Panc1 (cell line): ENCODE measurements at places on chromosomes 1 and 21. TPM values are rescaled to one million over a fixed set of nuclear protein-coding genes. Genes with fewer than 3 reads are reported as not detected.

The MFAP2 gene
- total RNA-seq, result 12.9 TPM

DNA sequence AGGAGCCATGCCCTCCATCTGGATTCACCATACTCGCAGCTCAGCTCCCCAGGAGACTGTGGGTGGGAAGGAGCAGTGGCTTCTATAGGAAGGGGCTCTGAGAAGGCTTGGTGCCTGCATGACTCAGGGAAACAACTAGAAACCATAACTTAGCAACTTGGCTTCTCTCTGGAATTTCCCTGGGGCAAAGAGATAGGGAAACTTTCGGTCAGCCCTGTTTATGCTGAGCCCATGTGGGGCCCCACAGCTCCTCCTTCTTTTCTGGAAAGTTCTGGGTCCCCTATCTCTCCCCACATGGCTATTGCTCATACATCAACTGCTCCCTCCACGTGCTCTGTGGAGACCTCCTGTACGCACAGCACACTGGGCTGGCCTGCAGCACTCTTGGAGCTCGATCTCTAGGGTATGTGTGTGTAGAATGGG, 39.3 kb downstream of the PLEKHA6 start:
- DNase-seq, result no peak

The HPCA gene
- 1.2 TPM for total RNA-seq

DNA sequence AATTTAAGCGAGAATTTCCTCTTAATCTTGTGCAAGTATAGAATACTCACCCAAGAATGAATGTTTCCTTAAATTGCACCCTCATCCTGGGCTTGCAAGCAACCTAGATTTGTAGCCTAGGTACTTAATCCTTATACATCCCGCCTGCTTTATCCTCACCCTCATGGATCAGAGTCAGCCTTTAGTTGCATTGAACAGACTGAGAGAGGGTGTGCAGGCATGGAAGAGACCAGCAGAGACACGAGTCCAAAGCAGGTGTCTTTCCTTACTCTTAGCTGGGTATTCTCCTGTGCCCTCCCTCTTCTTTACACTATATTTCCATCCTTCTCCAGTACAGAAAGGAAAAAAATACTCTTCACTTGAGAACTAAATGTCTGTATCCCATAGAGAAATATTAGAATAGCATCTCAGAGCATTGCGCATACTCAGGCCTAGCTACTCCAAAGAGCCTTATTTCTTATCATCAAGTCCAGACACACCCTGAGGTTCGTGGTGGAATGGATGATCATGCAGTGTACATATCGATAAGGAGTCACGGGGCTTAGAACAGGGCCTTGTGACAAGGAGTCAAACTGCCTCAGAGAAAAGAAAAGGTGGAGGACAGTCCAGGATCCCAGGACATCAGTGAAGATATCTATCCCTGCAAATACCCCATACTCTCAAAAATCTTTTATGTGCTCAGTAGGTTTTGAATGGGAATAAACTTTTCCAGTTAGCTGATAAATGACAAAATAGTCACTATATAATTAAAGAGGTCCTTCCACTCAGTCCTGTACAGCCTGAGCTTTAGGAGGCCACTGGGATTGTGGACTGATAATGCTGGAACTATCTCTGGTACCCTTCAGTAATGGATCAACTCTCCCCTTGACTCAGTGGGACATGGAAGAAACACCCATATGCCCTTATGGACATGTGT, 297.9 kb downstream of the GRIK1 start:
- DNase-seq, result no peak

- no peak for DNase-seq
Measured at GRCh38 chr1:87972811-87973210, 644.1 kb downstream of the LMO4 start.

- no peak for DNase-seq
Measured at GRCh38 chr1:110673197-110673701, 1.5 kb downstream of the KCNA3 start.

DNA sequence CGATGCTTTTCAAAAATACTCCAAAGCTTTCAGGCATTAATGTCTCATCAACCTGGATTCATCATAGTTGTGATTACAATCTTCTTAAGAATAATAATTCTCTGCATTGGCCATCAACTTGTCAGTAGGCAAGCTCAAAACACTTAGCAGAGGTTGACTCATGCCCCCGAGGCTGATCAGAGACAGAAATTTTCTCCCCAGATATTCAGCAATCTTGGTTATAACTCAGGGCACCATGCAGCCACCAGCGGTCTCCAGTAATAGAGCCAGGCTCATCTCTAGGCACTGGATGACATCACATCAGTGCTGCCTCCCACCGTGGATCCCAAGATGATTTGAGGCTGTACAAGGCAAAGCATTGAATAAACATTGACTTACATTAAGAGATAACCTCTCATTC, 14.3 kb upstream of the IFFO2 start:
- DNase-seq, result no peak

DNA sequence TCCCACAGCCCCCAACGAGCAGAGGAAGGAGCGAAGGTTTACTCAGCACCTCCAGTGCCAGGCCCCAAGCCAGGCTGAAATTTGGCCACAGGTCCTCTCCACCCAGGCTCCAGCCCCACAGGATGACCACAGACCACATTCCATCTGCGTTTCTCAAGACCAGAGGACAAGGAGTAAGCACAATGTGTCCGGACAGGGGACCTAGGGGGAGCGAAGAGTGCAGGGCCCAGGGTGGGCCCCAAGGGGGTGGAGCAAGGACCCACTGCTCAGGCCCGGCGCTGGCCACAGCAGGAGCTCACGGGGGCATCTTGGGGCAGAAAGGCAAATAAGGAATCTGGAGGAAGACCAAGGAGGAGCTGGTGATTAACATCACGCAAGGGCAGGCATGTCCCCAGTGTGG, 100.5 kb downstream of the NPHP4 start:
- DNase-seq, result no peak

The VSIG8 gene
- total RNA-seq, result not detected

The ZC3H11A gene
- 69.6 TPM for total RNA-seq

DNA sequence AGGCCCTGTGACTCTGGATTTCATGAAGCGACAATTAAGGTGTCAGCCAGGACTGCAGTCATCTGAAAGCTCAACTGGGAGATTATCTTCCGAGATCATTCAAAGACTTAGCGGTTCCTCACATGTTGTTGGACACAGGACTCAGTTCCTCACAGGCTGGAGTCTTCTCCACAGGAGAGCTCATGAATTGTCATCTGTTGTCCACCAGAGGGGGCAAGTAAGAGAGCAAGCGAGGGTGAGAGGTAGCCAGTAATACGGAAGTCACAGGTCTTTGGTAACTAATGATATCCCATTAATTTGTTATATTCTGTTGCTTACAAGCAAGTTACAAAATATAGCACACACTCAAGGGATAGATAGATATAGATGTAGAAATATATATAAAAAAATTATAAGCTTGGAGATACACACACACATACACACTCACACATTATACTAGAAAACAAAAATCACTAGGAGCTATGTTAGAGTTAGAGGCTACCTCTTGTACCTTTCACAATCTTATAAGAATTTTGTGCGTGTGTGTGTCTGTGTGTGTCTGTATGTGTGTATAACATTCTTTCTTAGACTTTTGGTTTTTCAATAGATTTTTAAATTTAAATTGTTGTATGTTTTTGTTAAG, 1695.3 kb downstream of the BRINP3 start:
- DNase-seq, result peak; percentile 12

DNA sequence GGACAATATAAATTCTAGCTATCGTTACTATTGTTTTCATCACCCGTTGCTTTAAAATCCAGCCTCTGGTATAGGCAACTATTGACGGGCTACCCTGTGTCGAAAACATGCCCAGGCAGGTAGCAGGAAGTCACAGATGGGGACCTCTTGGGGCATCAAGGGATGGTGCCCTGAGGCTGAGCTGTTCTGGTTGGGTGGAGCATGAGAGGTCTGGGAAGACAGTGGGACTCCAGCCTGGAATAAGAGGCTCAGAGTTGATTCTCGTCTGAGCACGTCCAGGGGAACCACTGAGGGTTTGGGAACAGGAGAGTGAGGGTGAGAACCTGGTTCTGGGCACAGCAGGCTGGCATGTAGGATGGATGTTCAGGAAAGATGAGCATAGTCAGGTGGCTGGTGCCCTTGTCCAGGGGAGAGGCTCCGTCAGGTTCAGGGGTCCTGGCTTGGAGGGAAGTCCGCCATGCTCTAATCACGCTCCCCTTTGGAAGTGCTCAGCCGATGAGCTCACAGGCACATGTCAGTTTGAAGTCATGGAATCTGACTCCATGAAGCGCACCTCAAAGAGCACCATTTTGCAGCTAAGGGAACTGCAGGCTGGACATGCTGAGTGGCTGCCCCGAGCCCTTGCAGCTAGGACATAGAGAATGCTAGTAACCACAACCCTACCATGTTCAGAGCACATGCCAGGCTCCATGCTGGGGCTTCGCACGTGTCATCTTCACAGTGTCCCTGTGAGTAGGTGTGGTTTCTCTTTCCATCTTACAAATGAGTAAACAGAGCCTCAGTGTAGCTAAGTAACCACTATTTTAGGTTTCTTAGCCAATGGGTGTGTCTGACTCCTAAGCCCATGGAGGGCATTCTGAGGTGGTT, 21.0 kb downstream of the PCSK9 start:
- DNase-seq, result no peak

- DNase-seq, result no peak
Measured at GRCh38 chr1:35390600-35391494, 122.3 kb downstream of the ZMYM4 start.

DNA sequence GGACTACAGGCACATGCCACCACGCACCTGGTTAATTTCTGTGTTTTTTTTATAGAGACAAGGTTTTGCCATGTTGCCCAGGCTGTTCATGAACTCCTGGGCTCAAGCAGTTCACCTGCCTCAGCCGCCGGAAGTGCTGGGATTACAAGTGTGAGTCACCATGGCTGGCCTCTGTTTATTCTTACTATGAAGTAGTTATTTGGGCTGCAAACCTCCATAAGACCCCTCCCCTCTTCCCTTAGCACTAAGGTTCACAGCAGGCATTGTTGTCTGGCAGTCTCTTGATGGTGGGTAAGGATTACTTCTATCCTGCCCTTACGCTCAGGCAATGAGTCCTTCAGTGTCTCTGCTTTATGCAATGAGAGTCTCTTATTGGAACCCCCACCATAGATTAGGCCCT, 51.8 kb downstream of the ANGPTL1 start:
- DNase-seq, result no peak

The C1orf87 gene
- not detected for total RNA-seq

- DNase-seq, result no peak
Measured at GRCh38 chr1:6447016-6447817, 18.8 kb downstream of the TNFRSF25 start.

DNA sequence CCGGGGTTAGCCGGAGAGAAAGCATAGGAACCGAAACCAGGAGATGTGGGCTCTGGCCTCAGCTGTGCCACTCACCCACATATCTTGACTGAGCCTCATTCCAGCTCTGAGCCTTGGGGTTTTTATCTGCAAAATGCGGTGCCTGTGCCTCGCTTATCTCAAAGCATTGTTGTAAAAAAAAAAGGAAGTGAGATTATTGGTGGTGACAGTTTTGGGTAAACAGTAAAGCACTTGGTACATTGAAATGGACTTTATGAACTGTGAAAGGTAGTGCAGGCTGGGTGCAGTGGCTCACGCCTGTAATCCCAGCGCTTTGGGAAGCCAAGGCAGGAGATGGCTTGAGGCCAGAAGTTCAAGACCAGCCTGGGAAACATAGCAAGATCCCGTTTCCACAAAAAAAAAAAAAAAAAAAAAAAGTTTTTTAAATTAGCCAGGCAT, 3.8 kb downstream of the PTAFR start:
- DNase-seq, result no peak

DNA sequence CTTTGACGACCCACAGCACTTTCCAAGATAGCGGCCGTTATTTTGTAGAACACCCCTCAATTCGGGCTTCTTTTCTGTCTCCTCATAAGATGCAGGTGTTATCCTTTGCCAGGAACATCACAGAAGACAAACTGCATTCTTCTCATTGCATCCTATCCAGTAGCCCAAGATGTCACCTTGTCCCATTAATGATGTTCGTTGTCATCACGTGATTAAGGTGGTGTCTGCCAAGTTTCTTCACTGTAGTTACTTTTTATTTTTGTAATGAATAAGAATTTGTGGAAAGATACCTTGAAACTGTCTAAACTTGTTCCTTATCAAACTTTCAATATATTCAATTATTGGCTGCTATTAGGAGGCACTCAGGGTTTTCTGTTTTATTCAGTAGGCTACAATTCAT, 39.4 kb downstream of the GNG4 start:
- DNase-seq, result no peak

The CHRM3 gene
- total RNA-seq, result 0.13 TPM

- DNase-seq, result no peak
Measured at GRCh38 chr21:28856588-28857250, 136.0 kb downstream of the LTN1 start.

The FRRS1 gene
- 1.2 TPM for total RNA-seq

DNA sequence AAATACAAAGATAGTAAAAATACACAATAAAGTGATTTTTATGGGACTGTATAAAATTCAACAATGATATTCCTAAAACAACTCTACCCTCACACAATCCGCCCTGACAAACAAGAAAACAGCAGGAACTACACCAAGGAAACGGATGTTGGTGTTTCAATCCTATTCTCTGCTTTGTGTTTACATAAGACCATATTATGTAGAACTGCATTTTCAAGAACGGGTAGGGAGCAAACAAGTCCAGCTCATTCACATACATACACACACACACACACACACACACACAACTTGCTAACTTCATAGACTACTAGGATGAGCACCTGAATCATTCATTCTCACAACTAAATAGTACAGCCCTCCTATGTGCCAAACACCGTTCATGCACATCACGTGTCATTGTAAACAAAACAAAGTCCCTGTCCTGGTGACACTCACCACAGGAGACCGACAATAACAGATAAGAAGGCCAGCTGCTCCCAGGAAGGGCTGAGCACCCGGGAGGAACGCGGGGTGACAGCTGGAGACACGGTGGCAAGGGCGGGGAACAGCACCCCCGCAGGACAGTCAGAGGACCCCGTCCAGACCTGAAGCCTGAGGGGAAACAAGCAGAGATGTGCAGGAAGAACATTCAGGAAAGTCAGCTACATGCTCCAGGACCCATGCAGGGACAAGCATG, 43.0 kb downstream of the NPHP4 start:
- DNase-seq, result no peak

DNA sequence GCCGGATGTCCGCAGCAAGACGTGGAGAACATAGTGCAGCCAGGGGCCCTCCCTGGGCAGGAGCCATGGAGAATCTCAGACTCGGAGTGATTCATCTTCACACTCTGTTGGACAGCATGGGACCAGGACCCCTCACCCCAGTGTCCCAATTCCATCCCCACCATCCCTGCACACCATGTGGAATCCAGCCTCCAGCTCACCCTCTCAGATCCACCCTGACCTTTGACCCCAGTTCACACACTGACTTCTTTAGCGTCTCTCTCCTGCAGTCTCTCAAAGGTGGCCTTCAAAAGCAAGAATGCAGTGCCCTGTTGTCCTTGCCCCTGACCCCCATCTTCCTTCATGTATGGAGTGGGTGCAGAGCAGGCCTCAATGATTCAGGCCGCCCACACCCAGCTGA, 2.1 kb upstream of the TNNI1 start:
- DNase-seq, result no peak

The PODN gene
- total RNA-seq, result 0.23 TPM

GRCh38 chr21:37276377-37276776, 9.2 kb upstream of the VPS26C start:
- no peak for DNase-seq

GRCh38 chr21:38938343-38938742, 132.6 kb downstream of the ETS2 start:
- no peak for DNase-seq

- no peak for DNase-seq
Measured at GRCh38 chr1:192620071-192620635, 15.8 kb upstream of the RGS13 start.

GRCh38 chr1:102833151-102833550, 275.2 kb downstream of the COL11A1 start:
- DNase-seq, result no peak

- no peak for DNase-seq
Measured at GRCh38 chr21:25862596-25862995, 127.8 kb downstream of the GABPA start.
